ENCODE measurements at places on chromosomes 1 and 21.

GRCh38 chr1:42730988-42731387 is 9.0 kb downstream of the CLDN19 start:
- DNase-seq = peak; percentile 39

- no peak for DNase-seq
Measured at GRCh38 chr1:55197099-55197498, 18.1 kb downstream of the USP24 start.

GRCh38 chr1:178143730-178144690 is 50.1 kb downstream of the RASAL2 start:
- no peak for DNase-seq

DNA sequence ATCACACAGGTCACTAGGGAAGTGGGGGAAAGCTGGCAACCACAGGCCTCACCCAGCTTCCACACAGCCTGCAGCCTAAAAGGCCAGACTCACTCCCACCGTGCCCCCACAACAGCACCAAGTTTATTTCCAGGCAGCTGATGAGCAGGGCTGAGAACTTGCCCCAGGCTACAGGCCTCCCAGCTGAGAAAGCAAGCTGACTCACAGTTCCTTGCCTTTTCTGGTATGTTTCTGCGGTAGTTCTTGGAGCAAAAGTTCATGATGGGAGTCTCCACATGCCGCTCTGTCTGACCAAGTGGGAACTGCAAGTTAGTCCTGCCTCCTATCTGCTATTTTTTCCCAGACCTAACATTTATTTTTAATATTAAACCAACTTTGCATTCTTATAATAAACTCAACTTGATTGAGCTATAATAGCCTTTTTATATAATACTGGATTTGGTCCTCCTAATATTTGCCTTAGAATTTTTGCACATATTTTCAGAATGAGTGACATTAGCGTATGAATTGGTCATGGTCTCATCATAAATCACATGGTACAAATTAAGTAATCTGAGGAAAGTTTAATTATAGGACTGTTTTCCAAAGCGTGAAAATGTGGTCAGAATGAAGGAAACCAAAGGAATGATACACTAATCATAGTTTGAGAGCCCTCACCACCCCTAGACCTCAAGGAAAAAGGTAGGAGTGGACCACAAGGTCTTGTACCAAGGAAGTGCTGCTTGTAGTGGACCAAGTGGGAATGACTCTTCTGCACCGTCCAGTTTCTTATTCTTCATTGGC is 30.7 kb downstream of the RPAP2 start:
- DNase-seq = no peak

GRCh38 chr1:2548068-2548589 is 8.0 kb upstream of the TNFRSF14 start:
- peak; percentile 82 for DNase-seq

- DNase-seq = no peak
Measured at GRCh38 chr21:42688226-42688840, 34.9 kb downstream of the PDE9A start.

GRCh38 chr1:21664806-21665588 is 4.2 kb downstream of the RAP1GAP start:
- no peak for DNase-seq

DNA sequence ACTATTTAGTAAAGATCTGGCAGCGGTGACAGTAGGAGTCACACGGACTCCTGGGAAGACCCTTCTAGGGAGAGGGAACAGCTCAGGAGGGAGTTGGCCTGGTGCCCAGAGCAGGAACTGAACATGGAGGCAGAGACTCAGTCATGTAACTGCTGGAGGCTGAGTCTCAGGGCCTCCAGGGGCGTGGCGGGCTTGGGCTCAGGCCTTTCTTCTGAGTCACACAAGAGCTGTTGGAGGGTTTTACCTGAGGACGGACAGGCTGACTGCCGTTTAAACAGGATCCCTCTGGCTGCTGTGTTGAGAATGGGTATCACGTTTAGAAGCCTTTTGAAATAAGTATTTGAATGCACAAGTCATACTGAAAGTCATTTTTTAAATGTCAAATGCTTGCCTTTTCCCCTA is 7.2 kb upstream of the ETS2 start:
- no peak for DNase-seq

DNA sequence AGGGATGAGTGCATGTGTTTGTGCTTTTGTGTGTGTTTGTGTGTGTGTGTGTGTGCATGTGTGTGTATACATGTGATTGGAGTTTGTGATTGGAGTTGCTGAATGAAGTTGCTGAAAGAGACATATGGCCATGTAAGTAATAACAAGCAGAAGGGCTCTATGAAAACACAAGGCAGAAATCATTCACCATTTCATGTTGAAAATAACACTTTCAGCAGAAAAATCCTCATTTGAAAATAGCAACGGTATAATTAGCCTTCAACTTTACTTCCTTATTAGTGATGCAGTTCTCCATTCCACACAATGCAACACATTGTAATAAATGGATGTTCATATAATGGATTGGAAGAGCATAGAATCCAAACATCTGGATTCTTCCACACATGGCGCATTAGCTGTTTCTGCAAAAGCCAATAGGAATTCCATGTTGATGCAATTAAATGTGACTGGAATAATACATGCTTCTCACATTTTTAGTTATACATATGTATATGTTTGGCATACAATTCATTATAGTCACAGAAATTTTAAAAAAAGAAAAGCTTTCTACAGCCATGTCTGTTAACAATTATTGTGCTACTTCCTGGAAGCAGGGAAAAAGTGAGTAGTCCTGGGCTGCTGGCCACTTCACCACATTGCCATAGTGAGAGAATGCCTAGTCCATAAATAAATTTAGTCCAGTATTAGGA is 538.0 kb downstream of the LTN1 start:
- DNase-seq = no peak

DNA sequence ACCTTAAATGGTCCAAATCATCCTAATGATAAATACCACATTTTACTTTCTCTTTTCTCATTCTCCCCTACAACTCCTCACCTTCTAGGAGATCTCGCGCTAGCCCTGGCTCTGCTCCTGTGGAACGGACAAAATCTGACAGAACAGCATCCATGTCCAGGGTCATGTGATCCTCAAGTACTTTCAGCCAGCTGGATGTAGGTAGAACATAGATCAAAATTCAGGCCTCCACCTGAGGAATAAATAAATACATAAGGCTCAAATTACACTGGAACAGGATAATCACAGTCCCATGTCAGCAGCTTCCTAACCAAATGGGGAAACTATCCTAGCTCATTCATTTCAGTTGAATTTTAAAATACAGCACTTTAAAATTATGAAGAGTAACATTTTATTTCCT is 33.2 kb downstream of the OTUD7B start:
- no peak for DNase-seq

DNA sequence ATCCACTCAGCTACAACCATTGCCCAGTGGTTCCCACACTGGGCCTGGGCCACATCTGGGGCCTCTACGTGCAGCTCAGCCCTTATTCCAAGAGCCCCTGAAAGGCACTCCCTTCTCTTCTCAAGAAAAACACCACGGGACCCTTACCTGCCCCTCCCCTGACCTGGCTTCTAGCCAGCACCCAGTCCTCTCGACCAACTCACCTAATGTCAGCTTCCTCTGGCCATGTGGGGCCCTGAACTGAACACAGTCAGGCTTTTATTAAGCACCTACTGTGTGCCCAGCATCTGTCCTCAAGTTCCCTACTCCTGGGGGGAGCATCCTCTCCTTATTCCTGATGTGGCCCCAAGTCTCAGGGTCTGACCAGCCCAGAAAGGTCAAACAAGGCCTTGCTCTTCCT is 208.4 kb downstream of the MATN1 start:
- no peak for DNase-seq

DNA sequence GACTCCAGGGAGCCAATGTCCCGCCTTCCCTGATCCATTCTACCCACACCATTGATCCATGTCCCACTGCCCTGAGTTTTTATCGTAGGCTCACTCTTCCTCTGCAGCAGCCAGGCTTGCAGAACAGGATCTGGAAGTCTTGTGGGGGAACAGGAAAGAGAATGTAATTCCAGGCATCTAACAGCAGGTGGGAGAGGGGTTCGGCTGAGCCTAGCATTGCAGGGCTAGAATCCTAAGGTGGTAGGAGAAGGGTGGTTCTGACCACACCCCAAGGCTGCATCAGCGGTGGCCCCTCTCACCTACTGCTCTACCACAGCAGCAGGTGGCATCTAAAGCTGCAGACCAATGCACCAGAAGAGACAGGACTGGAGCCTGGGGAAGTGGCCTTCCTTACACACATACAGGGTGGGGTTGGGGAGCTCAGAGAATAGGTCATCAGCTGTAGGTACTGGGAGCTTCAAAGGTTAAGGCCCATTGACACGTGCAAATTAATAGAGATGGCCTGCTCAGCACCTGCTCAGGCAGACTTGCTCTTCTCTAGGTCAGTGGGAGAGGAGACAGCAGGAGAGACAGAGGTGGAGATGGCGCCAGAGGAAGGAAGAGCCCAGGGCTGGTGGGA is 20.5 kb downstream of the KNCN start:
- no peak for DNase-seq

DNA sequence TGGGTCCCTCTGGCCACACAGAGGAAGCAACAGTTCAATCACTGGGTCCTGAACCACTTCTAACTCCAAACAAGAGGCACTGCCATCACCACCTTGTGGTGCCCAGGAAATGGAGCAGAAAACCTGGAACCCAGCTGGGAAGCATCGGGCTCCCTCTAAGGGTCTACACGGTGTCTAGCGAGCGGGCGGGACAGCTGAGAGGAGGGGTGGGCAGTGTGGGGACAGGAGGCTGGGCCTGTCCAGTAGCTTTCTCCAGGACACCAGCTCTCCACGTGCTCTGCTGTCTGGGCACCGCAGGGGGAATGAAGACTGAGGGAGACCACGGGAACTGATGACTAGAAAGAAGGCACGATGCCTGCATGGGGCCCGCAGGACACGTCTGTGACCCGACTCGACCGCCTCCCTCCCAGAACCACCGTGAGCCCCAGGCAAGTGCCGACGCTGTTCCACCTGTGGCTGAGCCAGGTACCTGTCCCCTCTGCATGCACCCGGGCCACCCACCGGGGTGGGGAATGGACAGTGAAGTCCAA is 5.4 kb upstream of the PRDM15 start:
- no peak for DNase-seq

GRCh38 chr1:214856843-214857242 is 225.7 kb upstream of the KCNK2 start:
- no peak for DNase-seq

GRCh38 chr1:29757866-29758780 is 521.8 kb downstream of the PTPRU start:
- DNase-seq = no peak

- no peak for DNase-seq
Measured at GRCh38 chr1:240820816-240821215, 208.9 kb upstream of the GREM2 start.

DNA sequence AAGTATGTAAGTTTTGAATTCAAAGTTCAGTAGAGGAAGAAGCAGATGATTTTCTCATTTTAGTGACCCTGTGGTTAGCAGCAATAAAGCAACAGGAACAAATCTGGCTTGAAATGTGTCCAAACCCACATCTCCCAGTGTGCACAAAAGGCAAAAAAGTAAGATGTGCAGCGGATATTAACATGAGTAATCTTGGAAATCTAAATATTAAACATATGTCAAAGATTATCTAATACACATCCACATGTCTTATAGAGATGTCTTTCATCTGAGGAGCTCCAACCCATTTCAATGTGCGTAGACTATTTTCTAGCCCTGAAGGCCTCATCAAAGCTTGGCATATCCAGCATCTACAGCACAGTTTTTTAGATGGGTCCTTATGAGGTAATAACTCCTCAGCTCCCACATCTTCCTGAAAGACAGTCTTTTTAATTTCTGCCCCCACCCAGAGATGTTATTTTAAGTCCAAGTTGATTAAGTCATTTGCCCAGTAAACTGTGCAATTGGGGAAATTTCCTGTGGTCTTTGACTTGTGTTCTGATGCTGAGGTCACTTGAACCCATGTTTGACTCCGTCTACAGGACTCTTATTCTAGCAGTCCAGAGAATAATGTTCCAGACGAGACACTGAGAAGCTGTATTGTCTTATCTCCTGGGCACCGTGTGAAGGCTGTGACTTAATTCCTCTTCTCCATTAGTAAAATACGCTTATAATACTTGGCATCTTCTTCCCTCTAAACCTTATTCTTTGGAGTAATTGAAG is 73.7 kb downstream of the LMO4 start:
- DNase-seq = no peak

GRCh38 chr1:247173431-247173830 is 1.6 kb upstream of the ZNF124 start:
- DNase-seq = no peak

DNA sequence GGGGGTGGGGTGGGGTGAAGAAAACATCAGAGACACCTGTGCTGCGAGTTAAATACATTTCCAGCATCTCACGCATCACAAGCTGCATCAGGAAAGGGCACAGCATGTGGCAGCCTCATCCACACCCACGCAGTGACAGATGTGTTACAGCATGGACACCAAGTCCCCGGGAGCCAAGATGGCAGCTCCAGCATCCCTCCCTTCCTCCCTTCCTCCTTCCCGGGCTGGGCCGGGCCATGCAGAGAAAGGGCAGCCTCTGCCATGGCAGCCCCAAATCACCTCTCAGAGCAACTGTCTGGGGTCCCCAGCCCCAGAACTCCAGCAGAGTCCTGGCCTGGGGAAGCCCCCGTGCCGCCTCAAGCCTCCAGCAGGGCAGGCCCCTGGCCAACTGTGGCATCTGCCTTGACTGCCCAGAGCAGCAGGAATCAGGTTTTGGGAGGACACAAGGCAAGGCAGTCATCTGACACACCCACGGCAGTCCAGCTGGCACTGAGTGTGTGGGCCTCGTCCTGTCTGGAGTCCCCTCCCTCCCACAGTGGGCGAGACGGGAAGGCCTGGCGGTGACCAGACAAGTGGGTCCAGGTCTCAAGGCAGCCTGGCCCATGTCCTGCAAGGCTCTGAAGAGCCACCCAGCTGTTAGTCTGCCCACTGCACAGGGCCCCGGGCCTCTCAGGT is 6.2 kb downstream of the SMIM1 start:
- no peak for DNase-seq

GRCh38 chr1:55803429-55803828 is 588.3 kb upstream of the USP24 start:
- no peak for DNase-seq

DNA sequence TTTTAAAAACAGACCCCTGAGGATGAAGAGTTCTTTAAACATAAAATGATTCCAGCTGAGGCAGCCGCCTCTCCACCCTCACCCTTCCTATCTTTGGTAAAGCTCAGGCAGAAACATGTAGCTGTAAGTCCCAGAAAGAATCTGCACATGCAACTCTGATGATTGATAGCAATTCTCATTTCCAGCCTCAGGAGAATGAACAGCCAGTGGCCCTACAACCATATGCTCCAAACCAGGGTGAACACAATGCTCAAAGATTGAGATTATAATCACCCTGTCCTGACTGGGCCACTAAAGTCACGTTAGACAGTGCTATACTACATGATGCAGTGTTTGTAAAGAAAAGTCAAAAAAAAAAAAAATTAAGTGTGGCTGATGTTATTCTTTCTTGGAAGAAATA is 80.2 kb downstream of the LMX1A start:
- no peak for DNase-seq

DNA sequence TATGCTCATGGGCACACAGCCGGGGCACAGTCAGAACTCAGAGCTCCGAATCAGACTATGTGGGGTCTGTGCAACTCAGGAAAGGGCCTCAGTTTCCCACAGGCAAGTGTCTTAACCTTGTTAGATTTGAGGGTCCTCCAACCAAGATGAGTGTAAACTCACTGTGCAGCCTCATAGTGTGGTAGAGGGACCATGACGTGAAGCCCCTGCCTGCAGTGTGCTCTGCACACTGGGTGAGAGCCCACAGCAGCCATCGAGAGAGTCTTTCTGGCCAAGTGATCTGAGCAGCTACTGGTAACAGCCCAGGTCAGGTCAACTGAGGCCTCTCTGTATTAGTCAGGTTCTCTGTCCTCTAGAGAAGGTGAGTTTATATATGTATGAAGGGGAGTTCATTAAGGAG is 592 bp upstream of the LYPD8 start:
- no peak for DNase-seq

- no peak for DNase-seq
Measured at GRCh38 chr1:159707472-159708260, 6.7 kb downstream of the CRP start.

Measured in stimulated activated CD4-positive, alpha-beta T cell treated with anti-CD3 and anti-CD28 coated beads, Interleukin-4, amount 100 ng/mL, for 4 hours (primary cell).